ENCODE measurements at places on chromosomes 7 and 10.

DNA sequence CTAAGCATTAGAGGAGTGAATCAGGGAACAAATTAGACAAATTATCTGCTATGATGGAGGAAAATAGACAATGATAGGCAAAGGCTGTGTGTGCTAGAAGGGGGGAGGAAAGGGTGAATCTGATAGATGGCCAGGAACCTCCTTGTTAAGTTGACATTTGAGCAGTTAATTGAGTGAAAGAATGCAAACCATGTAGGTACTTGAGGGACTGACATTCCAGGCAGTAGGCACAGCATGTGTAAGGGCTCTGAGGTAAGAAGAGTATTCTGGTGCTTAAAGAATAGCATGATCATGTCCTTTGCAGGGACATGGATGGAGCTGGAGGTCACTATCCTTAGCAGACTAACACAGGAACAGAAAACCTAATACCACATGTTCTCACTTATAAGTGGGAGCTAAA, 48.6 kb upstream of the TES start:
- no peak for DNase-seq

- no peak for DNase-seq
Measured at GRCh38 chr7:4842319-4843064, 19.3 kb downstream of the PAPOLB start.

- no peak for DNase-seq
Measured at GRCh38 chr10:22460531-22461403, 115.5 kb downstream of the SPAG6 start.

DNA sequence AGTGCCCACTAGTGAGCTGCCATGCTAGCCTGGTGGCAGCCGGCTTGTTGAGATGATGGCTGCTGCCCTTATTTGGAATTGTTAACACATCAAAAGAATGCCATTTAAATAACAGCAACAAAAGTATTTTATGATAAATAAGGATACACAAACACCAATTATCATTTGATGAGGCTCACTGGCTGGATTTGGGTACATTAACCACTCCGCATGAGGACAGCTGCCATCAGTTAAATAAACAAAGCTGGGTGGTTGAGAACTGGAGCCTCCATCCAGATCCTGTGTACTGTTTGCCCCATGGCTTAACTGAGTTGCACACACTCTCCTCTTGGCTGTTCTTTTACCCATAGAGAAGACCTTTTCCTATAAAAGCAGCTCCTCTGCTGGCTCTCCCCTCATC, 103.8 kb downstream of the RGS10 start:
- DNase-seq, result no peak

GRCh38 chr7:153886506-153887441, 165.4 kb upstream of the DPP6 start:
- no peak for DNase-seq

DNA sequence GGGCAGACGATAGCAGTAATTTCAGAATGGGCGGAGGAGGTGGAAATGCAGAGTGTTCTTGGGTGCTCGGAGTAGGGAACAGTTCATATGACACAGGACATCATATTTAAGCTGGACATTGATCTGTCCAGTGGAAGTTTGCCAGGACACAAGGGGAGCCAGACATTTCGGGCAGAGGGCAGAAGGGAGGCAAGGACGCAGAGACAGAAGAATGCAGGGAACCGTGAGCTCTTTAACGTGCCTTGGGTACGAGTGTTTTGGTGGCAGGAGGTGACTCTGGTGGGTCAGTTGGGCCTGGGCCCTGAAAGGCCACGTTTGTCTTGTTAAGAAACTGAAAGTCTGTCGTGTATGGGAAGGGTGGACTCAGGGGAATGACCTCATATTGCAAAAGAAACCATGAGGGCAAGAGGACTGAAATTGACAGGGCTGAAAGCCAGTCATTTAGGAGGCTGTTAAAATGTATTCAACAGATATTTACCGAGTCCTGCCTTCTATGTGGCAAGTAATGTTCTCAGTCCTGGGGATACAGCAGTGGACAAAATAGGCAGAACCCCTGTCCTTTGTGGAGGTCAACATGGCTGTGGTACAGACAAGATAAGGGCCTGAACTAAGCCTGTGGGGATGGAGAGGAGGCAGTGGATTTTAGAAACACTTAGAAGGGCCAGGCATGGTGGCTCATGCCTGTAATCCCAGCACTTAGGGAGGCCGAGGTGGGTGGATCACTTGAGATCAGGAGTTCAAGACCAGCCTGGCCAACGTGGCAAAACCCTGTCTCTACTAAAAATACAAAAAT, 2.2 kb downstream of the OPTN start:
- DNase-seq, result no peak

DNA sequence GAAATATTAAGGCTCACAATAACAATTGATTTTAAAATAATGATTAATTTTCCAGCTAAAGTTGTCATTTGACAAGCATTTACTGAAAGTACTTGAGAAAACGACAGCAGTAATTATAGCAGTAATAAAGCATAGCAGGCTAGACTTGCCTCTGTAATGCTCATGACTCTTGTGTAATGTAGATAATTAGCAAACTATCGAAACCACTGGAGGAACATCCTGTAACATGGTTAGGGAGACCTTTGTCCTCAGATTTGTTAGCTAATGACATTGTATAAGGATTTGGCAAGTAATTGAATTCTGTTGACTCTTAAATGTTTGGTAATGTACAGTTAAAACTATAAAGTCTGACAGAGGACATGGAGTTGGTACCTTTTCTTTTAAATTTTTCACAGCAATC, 24.8 kb downstream of the ARL4A start:
- DNase-seq, result no peak

- peak; percentile 19 for DNase-seq
Measured at GRCh38 chr10:71383972-71384687, 12.6 kb upstream of the CDH23 start.

DNA sequence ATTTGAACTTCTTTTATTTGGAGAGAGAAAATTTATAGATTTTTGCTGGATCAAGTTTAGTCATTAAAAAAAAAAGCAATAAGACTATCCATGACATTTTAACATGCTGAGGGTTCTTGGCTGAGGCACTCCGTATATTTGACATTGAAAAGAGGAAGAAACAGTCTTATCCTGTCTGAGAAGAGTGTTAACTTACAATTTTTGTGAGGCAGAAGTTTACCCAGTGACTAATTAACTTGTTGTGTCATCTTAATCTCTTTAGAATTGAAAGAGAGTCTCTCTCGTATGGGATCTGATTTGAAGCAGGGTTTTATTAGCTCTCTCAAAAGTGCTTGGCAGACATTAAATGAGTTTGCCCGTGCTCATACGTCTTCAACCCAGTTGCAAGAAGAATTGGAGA, 39.3 kb downstream of the SEC23IP start:
- peak; percentile 60 for DNase-seq

DNA sequence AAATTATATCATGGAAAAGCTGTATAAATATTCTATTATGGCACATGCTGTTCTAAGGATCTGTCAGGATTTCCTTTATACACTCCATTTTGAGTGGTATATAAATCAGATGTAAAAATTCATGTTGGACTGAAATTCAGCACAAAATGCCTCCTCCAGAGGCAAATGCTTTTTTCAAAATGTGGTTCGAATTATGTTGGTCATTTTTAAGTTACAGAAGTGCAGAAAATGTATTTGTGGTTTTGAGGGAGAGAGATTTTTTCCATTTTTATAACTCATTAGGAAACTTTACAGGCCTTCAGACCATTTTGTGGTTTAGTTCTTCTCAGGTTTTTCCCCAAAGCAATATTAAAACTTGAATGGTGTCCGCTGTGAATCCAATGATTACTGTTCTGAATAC, 2.9 kb downstream of the PPP1R3A start:
- DNase-seq, result no peak

DNA sequence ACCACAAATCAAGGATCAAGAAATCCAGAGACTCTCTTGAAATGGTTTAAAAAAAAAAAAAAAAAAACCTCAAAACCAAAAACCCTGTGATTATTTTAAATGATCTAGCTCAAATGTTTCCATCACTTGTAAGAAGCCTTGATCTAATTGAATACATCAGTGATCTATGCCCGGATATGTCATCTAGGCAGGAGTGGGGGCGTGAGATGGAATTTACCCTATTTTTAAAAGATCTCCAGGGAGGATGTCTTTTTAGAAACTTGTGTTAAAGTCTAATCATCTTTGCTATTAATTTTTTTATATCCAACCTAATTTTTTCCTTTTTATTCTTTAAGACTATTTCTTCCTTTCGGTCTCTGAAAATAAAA, 101.4 kb upstream of the PDLIM1 start:
- DNase-seq, result no peak

DNA sequence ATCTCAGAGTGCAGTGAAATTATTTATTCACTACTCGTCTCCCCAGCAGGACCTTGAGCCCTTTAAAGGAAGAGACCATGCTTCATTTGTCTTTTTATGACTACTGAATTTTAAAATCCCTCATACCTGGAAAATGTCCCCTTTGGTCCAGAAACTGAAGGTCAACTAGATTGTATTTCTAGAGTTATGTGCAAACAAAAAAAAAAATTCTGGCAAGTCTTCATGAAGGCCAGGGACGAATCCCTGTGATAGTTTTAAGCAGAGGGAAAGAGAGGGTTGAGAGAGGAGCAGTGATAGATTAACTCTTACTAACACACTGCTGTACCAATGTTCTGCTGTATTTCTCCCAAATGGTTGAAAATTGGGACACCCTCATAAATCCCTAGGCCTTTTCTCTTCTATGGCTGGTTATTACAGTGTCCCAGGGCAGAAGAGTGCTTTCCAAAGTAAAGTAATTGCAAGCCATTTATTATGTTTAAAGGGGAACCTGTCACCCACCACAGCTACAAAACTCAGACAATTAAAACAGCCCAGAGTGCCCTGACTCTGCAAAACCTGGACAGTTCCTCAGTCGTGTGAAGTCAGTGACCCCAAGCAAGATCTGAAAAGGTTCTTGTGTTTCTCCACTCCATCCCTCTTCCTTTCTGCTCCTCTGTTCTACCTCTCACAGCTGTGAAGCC, 182.8 kb upstream of the AOAH start:
- no peak for DNase-seq

DNA sequence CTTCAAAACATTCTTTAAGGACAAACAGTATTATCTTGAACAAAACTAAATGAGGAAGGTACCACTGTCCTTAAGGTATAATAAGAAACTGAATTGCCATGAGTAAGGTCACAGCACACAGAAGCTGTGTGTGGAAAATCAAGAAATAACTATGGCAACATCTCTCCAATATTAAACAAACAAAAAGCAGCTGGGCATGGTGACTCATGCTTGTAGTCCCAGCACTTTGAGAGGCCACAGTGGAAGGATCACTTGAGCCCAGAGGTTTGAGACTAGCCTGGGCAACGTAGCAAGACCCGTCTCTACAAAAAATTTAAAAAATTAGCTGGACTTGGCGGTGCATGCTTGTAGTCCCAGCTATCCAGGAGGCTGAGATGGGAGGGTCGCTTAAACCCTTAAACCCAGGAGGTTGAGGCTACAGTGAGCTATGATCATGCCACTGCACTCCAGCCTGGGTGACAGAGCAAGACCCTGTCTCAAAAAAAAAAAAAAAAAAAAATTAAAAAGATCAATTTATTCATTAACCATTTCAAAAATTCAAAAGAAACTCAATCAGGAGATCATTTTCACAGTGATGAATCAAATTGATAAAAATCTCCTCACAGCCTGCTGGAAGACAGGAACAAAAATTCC, 195.4 kb downstream of the SKIDA1 start:
- peak; percentile 83 for DNase-seq

DNA sequence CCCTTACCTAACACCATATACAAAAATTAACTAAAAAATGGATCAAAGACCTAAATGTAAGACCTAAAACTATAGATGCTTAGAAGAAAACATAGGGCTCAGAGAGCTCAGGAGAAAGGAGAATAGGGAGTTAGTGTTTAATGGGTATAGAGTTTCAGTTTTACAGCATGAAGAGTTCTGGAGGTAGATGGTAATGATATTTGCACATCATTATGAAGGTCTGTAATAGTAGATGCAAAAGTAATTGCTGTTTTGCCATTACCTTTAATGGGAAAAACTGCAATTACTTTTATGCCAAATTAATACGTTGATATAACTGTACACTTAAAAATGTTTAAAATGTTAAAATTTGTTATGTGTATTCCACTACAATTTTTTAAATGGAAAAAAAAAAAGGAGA, 39.2 kb upstream of the NANOS1 start:
- DNase-seq, result no peak

DNA sequence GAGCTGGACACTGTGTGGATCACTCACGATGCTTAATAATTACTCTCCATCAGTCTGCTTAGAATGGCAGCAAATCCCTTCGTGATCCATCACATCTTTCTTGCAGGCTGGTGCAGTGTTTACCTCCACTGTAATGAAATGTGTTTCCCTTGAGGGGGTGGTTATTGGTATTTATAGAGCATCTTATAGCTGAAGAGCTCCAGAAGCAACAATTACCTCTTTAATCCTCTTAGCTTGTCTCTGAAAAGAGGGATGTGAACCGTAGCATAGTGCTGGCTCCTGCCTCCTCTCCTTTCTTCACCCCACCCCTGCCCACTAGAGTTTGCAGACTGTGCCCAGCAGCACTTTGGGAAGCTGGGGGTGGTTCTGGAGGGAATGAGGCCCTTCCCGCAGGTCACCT, 132.6 kb downstream of the CAMK1D start:
- DNase-seq, result no peak

DNA sequence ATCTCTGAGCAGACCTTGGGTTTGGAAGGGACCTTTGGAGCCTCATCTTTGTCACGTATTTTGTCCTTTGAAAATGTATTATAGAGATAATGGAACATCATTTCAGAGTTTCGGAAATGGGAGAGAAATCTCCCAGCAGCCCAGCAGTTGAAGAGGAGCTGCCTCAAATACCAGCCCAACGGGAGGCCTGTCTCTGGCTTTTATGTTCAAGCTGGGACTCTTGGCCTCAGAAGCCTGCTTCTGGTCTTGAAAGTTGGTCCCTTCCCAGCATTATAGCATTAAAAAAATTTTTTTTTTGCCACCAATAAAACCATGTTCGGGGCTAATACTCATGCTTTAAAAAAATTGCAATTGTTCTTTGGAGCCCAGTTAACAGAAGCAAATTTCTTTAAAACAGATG, 73.4 kb upstream of the CTBP2 start:
- no peak for DNase-seq
